Stimulated activated CD4-positive, alpha-beta T cell treated with anti-CD3 and anti-CD28 coated beads, Interleukin-1b, Interleukin-23, amount 100 ng/mL, for 48 hours (primary cell): ENCODE measurements at places on chromosomes 7 and 10.
A peak's percentile ranks its signal among the peaks of the same experiment; 100 is the strongest.

GRCh38 chr7:102990642-102991041, 77.8 kb downstream of the LRRC17 start:
- DNase-seq, result no peak

GRCh38 chr7:139799586-139799985, 21.8 kb upstream of the HIPK2 start:
- no peak for DNase-seq

DNA sequence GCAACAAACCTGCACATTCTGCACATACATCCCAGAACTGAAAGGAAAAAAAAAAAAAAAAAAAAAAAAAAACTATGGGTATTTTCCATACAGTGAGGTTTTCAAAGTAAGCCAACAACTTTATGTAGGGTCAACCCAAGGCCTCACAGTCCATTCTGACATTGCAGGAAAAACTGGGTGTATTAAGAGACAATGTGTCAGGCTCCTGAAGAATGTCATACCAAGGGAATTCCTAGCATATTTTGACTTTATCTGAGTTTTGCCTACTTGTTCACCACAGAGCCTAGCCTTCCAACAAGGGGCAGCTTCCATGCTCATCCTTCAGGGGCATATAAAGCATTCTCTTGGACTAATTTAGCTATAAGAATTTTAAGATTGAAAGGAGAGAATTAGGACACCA, 368.9 kb downstream of the PLXDC2 start:
- no peak for DNase-seq

GRCh38 chr7:70614237-70615045, 517.5 kb upstream of the GALNT17 start:
- DNase-seq, result no peak

- DNase-seq, result no peak
These were observed 243.9 kb downstream of the ETV1 start for GRCh38 chr7:13745530-13745929.

DNA sequence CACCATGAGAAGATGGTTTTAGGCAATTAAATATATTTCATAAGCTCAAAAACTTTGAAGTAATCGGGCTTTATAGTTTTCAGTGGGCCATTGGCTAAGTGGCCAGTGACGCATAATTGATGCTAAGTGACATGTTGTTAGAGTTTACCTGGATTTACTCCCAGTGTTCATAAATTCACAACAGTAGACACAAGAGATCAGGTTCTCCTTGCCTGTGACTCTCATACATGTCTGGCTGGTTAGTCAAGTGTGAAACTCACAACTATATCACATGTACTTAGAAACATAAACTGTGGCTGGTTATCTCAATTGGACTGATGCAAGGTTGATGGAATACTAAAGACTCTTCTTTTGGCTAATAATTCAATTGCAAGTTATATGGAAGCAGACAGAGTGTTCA, 26.2 kb downstream of the ASB15 start:
- DNase-seq, result no peak

- no peak for DNase-seq
These were observed 218.2 kb downstream of the ZNF248 start for GRCh38 chr10:37639200-37639599.

- no peak for DNase-seq
These were observed 59.1 kb upstream of the CALD1 start for GRCh38 chr7:134720091-134720935.

GRCh38 chr10:17805921-17806577, 3.1 kb upstream of the MRC1 start:
- DNase-seq, result peak; percentile 33

DNA sequence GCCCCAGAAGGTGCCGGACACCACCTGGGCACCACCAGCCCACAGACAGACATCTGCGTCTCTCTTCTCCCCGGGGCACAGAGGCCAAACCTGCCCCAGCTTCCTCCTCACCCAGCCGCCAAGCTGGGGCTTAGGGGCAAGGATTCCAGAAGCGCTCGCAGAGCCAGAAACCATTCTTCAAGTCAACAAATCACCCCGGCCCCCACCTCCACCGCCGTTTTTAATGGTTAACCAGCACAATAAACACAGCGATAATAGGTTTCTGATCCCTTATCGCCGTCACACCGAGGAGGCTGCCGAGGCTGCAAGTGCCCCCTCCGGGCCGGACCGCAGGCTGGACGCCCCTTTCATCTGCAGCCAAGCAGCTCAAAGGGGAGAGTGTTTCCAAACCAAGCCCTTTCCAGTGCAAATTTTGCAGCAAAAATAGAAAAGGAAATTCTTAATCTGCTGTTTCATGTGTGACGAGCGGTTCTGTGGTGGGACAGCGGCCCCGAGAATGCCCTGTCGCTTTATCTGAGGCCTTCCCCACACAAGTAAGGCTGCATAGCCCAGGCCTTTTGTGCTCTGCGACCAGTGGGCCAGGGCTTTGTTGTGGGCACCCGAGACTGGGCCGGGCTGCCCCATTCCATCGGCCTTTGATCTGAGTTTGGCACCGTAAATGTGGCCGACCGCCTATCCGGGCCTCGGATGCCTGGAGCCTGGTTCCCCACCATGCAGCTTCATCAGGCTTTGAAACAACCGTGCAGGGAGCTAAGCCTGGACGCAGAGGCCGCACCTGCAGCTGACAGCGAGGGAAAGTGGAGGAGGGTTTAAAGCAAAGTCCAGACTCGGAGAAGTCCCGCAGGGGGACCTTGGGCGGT, 83.2 kb downstream of the FOXL3 start:
- DNase-seq, result peak; percentile 0

GRCh38 chr10:34677591-34677990, 137.5 kb downstream of the PARD3 start:
- DNase-seq, result no peak

DNA sequence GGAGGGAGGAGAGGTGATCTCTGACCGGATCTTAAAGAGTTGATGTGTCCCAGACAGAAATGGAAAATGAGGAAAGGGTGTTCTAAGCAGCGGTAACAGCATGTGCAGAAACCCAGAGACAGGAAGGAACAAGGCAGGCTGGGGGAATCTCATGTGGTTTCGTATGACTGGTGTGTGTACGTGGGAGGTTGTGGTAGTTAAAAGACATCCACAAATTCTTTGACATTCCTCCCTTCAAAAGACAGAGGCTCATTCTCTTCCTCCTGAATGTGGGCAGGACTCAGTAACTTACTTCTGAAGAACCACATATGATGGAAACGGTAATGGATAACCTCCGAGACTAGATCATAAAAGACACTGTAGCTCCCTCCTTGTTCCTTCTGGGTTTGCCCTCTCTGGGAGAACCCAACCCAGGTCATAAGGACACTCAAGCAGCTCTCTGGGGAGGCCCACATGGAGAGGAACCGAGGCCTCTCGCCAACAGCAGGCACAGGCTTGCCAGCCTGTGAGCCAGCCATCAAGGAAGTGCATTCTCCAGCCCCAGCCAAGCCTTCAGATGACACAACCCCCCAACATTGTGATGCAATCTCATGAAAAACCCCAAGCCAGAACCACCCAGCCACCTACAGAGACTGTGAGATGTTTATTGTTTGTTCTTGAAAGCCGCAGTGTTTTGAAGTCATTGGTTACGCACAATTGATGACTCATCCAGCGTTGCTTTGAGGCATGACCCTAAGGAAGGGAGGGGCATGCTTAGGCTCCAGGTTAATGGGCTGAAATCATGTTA, 116.0 kb downstream of the SLIT1 start:
- peak; percentile 40 for DNase-seq

DNA sequence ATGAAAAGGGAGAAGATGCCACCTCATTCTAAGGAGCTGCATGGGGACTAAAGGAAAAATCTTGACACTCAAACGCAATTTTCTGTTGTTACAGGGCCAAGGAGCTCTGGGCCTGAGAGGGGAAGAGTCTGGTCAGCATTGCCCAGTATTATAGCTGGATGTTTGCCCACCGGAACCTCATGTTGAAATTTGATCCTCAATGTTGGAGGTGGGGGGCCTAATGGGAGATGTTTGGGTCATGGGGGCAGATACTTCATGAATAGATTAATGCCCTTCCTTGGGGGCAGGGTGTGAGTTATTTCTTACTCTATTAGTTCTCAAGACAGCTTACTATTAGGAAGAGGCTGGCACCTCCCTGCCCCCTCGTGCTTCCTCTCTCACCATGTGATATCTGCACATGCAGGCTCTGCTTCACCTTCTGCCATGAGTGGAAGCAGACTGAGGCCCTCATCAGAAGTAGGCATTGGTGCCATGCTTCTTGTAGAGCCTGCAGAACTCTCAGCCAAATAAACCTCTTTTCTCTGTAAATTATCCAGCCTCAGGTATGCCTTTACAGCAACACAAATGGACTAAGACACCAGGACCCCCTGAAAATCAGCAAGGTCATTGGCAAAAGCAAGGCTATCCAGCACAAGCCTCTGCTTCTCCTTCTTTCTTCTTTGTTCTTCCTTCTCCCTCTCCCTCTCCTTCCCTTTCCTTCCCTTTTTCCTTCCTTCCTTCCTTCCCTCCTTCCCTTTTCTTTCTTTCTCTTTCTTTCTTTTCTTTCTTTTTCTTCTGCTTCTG, 15.1 kb downstream of the GCK start:
- no peak for DNase-seq

- DNase-seq, result no peak
These were observed 173.9 kb downstream of the WNT2 start for GRCh38 chr7:117148971-117149370.

- no peak for DNase-seq
These were observed 54.3 kb downstream of the PRKAG2 start for GRCh38 chr7:151822541-151823181.

- DNase-seq, result no peak
These were observed 23.4 kb upstream of the EGR2 start for GRCh38 chr10:62839590-62839989.

- DNase-seq, result no peak
These were observed 414.6 kb downstream of the DNAJB6 start for GRCh38 chr7:157751406-157751805.

GRCh38 chr7:27110186-27111031, 7.9 kb upstream of the HOXA2 start:
- DNase-seq, result no peak

GRCh38 chr7:46720761-46721160, 799.7 kb upstream of the IGFBP3 start:
- no peak for DNase-seq

- no peak for DNase-seq
These were observed 10.9 kb downstream of the CALML5 start for GRCh38 chr10:5488272-5489161.
